ENCODE measurements at places on chromosomes 7 and 10.

DNA sequence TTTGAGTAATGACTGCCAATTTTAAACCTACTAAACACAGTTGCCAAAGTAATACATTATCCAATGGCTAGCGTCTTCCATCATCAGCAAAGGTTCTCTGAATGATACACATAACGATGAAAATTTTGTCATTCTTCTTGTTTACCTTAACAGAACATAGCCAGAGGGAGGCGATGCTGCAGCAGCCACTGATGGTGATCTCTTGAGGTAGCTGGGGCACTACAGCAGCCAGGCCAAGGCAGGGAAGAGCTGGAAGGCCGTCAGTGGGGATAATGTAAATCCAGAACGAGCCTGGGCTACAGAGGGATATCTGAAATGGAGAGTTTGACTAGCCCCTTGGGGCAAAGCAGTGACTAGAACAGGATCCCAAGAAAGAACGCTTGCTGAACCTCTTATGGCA lies 38.8 kb downstream of the PRPS1L1 start:
- DNase-seq = no peak

DNA sequence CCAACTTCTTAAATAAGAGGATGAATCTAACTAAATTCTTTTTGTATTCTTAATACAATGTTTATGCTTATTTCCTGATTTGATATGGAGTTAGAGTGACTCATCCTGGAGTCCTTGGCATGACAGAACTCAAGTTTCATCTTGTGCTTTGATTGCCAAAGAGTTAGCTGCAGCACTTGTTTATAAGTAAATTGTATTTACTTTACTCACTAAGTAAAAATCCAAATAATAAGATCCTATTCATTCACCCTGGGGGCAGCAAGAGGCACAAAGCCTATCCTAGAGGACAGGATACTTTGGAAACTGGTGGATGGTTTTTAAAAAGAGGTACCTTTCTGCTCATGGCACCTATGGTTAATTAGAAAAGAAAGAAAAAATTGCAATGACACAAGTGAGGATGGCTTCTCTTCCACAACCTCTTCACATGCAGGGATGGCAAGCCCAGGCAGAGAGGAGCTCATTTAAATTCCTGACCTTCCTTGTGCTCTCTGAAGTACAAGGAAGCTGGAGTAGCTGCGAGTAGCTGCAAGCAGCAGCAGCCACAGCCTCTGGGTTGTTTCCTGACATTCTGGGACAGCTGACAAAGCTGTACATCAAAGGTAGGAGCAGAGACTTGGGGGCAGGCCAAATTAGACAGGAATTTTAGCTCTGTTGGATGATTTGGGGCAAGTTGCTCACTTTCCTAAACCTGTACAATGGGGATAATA lies 28.5 kb upstream of the CROT start:
- DNase-seq = peak; percentile 83

DNA sequence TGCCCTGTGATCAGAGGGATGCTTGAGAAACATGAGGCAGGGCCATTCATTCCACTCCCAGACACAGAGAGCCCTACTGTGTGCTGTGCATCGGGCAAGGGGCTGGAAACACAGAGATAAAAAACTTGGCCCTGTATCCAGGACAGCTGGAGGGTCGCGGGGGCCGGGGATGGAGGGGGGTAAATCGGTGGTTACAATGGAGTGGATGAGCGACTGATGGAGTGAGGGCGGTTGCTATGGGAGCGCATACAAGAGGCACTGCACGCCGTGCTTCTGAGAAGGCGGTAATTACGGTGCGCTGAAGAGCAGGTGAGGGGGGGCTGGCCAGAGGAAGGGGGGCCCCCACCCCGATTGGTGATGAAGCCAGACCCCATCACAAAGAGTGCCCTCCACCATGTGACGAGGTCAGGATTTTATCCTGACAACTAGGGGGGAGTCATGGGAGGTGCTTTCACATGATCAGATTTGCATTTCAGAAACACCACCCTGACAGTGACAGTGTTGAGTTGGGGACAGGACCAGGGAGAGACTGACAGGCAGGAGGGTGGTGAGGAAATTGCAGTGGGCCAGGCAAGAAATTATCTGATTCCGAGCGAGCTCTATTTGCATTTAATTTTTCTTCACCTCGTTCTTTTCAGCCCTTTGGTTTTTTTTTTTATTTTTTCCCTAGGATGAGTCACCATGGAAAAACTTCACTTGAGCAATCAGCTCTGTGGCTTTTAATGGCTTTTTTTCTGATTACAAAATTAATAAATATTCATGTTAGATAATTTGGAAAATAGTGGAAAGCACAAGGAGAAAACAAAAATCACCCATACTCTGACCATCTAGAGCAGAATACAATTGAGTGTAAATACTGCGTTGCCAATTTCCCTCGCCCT lies 7.8 kb downstream of the CPA5 start:
- peak; percentile 70 for DNase-seq

GRCh38 chr7:140360697-140361229 lies 37.6 kb downstream of the SLC37A3 start:
- DNase-seq = no peak

DNA sequence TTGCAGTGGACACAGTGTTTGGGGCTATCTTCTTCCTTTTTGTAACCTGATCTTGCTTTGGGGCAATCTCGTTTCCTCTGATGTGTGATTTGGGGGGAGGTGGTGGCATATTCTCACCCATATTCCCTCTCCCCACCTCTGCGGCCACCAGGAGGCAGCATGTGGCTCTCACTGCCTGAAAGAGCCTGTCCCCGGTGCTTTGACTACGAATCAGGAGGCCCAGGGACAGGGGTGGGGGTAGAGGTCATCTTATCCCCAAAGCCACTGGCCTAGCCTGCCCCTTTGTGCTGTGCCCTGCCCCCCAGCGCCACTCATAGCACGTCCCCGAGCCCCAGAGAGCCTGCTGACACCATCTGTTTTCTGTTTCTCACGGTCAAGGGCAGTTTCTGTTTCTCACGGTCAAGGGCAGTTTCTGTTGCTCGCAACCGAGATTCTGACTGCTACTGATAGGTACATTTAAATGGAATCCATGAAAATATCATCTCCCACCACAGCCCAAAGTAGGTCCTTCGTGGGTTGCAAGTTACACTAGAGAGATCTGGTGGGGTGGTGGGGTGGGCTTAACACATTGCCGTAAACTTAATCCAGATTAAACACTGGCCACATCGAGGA lies 28.2 kb downstream of the PHYH start:
- peak; percentile 37 for DNase-seq

DNA sequence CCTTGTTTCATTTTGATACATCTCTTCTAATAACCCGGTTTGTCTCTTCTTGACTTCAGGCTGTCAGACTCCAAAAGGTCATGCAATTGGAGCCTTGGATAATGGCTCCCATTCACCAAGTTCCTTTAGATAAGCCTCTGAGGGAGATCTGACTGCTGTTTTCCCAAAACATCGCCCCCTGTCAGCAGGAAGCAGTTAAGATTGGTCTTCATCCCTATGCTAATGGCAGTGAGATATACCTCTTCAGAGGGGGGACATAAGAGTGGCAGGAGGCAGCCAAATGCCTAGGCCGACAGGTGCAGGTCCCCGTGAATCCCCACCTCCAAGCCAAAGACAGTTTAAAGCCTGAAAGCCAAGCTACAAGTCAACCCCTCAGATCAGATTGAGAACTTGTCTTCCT lies 144.6 kb downstream of the WDR11 start:
- DNase-seq = no peak

- DNase-seq = no peak
Measured at GRCh38 chr7:47478926-47479711, 102.8 kb downstream of the TNS3 start.

GRCh38 chr10:79367426-79368189 lies 20.3 kb downstream of the PPIF start:
- peak; percentile 70 for DNase-seq

GRCh38 chr7:45102785-45103712 lies 8.4 kb downstream of the TBRG4 start:
- DNase-seq = no peak
